ENCODE measurements at places on chromosomes 16 and 17.

GRCh38 chr16:30710971-30711370 is 12.0 kb downstream of the SRCAP start:
- DNase-seq, result no peak

GRCh38 chr16:54405478-54405877 is 118.9 kb upstream of the IRX3 start:
- no peak for DNase-seq

- DNase-seq, result peak; percentile 71
Observed at GRCh38 chr17:42010898-42011516, 6.2 kb downstream of the DNAJC7 start.

GRCh38 chr17:81513372-81513752 is 763 bp upstream of the ACTG1 start:
- peak; percentile 16 for DNase-seq

- no peak for DNase-seq
Observed at GRCh38 chr17:16005636-16006035, 6.0 kb downstream of the TTC19 start.

GRCh38 chr16:28879261-28879840 is 1.1 kb downstream of the ATP2A1 start:
- no peak for DNase-seq

GRCh38 chr17:76107509-76107908 is 3.9 kb upstream of the EXOC7 start:
- DNase-seq, result peak; percentile 66

- no peak for DNase-seq
Observed at GRCh38 chr16:89392881-89393737, 97.3 kb downstream of the ANKRD11 start.

GRCh38 chr17:8967861-8968260 is 2.4 kb upstream of the PIK3R5 start:
- DNase-seq, result no peak

- DNase-seq, result no peak
Observed at GRCh38 chr16:716200-716568, 1.3 kb downstream of the METRN start.

- no peak for DNase-seq
Observed at GRCh38 chr16:54628796-54629625, 301.7 kb upstream of the IRX5 start.

DNA sequence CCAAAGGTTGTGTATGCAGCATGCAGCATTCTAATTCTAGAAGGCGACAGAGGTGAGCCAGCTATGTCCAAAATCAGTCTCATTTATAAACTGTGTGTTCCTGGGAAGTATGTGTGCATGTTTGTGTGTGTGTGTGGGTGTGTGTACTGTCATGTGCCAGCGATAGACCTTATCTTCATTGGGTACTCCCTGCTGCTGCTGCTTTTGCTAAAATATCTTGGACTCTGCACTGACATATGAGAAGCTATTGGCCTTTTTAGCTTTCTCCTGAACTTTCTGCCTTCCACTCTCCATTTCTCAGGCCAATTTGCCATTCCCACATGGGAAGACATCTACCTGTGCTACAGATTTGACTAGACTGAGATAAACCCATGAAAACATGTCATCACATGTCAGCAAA is 2.0 kb upstream of the LPO start:
- DNase-seq, result peak; percentile 55

DNA sequence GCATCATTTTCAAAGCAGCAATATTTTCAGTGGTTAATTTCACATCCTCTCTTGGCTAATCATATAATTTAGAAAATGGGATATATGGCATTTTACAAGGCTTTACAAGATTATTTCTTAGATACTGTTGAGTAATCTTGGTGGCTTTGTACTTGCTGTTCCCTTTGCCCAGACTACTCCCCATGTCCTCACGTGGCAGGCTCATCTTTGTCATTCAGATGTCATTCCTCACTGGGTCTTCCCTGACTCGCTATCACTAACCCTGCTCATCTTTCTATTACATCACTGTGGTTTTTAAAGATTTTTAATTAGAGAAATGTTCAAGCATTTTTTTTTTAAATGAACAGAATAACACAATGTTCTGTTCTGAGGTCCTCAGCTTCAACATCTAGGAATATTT is 240.0 kb upstream of the IRX5 start:
- no peak for DNase-seq

- no peak for DNase-seq
Observed at GRCh38 chr16:79411357-79411756, 189.2 kb downstream of the MAF start.

GRCh38 chr16:54577651-54578128 is 291.1 kb upstream of the IRX3 start:
- no peak for DNase-seq

- no peak for DNase-seq
Observed at GRCh38 chr16:72443809-72444208, 271.9 kb upstream of the PMFBP1 start.

Measured in hematopoietic multipotent progenitor cell treated with erythropoietin and hydrocortisone succinate and interleukin-3 and kit ligand, for 8 days (in vitro differentiated cells).